ENCODE measurements at places on chromosomes 7 and 10.

DNA sequence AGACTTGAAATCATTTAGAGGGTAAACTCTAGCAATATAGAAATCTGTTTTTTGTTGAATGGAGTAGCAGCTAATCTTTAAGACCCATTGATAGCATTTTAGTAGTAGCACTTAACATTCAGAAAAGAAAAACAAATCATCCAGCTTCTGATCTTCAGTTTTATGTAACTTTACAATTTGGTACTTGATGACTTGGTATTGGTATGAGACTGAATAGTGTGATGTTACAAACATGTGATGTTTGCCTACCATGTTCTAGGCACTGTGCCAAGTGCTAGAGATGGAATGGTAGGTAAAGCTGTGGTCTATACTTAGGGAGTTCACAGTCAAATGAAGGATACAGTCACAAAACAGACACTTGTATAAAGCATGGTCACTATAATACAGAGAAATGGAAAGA, 21.3 kb downstream of the ZEB1 start:
- no peak for DNase-seq

GRCh38 chr10:109173937-109174336, 749.4 kb downstream of the XPNPEP1 start:
- no peak for DNase-seq

DNA sequence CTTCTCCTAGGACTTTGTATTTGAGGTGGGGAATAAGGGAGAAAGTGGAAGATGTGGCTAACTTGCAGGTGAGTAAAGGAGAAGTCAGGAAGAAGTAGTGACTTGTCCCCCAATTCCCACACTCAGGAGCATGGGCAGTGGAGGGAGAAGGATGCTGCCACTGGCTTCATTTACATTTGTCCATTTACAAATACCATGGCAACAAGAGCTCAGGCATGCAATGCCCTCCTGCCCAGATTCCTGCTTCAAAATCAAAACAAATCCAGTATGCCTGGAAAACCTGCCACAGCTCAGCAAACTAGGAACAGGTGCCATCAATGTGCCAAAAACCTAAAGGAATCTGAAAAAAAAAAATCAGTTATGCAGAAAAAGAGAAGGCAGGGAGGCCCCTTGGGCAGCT, 139.9 kb downstream of the KCNMA1 start:
- DNase-seq: no peak

- DNase-seq: no peak
Observed at GRCh38 chr7:142359694-142360279, 101.9 kb upstream of the PRSS58 start.

All from NCI-H1048 (cell line).